Left lobe of liver (tissue), 2 donors: ENCODE measurements at places on chromosomes 3 and 15. TPM values are rescaled to one million over a fixed set of nuclear protein-coding genes. Genes with fewer than 3 reads are reported as not detected.

The MLF1 gene
- total RNA-seq: 0.25 TPM

The SCG5 gene
- total RNA-seq: 16.5 TPM

The LACTB gene
- total RNA-seq: 18.8 TPM

The REC114 gene
- total RNA-seq: not detected

The TMCO5A gene
- total RNA-seq: not detected

The RETNLB gene
- total RNA-seq: not detected

The ECE2 gene
- total RNA-seq: not detected

The TMEM158 gene
- total RNA-seq: 1.1 TPM

The ZFYVE19 gene
- total RNA-seq: 19.9 TPM

The PTH1R gene
- total RNA-seq: 24.6 TPM
